Activated CD4-positive, alpha-beta T cell treated with anti-CD3 and anti-CD28 coated beads for 24 hours (primary cell): ENCODE measurements at places on chromosomes 2 and 18.

- DNase-seq: no peak
Measured at GRCh38 chr2:205727174-205727573, 44.9 kb downstream of the NRP2 start.

- DNase-seq: no peak
Measured at GRCh38 chr2:159614534-159615366, 1.6 kb downstream of the BAZ2B start.

DNA sequence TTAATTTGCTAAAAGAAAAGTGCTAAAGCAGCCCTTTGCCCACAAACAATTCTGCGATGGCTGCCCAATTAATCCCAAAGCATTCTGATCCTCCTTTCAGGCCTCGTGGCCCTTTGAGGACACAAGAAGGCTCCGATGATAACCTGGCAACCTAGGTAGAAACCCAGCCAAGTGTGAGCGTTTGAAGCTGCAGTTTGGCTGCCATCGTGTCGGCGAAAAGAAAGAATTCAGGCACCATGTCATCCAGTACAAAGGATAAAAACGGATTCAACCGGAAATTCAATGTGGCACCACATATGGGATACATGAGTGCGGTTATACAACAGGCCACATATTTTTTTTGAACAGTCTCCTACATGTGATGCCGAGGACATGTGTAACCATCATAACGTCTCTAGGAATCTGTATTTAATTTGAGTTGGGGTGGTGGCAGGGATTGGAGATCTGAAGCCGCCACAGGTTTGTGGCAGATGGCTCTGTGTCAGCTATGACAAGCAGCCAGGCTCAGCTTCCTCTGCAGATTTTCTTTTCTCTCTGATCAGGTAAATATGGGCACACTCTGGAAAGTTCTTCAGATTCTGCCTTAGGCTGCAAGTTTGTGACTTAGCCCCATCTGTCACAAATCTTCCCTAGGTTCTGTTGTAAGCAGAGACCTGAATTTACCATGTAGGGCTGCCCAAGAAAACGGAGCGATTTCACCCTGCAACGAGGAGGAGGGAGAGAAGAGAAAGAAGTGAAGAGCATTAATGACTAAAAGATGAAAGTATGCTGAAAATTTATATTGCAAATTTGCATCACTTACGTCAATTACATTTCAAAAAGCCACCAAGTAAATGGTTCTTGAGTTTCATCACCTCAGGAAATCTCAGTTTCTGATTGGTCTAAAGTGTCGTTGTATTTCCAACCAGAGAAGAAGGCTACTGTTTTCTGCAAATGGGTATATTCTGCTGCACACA, 573.2 kb downstream of the ZEB2 start:
- no peak for DNase-seq

DNA sequence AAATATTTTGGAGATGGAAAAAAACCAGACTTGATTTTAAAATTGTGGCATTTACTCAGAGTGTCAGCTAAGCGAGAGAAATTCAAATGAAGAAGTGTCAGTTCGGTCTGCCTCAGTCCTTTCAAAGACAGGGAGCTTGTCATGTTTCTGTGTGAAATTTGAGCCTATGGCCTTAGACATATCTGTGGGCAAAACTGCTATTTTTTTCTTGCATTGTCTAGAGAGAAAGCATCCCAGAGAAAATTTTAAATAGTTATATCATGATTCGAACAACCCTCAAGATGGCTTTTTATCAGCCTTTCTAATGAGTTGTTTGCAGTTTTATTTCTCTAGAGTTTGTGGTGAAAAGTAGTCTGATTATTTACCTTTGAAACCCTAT, 50.2 kb upstream of the KCNE4 start:
- no peak for DNase-seq

- no peak for DNase-seq
Measured at GRCh38 chr2:24073816-24074215, 2.3 kb downstream of the SF3B6 start.

DNA sequence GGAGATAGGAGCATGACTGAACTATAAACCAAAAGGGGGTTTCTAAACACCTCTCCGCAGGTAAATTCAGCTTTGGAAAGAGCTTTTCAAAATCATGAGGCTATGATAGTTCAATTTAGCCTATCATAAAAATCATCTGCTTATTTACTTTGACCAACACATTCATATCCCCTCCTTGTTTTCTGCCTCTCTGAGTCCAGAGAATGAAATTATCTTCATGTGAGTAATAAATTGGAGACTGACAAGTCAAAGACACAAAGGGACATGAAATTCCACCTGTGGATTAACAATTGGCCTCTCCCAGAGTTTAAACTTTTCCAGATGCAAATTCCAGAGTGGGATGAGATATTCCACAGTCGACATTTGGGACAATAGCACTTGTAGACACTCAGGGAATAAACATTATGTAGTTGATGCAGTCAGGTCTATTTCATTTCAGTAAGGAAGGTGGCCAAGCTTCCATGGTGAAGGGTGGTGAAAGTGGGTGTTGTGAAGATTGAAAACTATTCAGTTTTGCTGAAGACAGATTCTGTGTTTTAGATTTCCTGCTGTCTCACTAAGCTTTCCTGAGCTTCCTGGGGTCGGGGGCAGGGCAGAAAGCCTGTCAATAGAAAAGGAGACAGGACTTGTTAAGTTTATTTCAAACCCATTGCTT, 84.7 kb downstream of the CDC42EP3 start:
- no peak for DNase-seq

DNA sequence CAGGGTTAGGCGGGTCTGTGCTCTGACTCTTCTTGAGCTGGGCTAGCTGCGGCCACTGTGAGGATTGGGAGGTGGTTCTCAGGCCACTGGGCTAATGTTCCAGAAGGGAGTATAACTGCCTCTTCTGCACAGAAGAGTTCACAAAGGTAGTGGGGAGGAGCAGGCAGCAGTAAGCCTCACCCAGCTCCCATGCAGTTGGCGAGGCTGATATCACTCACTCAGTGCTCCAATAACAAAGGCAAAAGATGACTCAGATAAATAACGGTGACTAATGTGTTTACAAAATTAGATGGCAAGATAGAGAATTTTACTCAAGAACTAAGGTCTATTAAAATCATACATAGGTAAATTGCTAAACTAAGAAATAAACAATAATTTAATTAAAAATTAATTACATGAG, 174.2 kb upstream of the TMEM200C start:
- DNase-seq: no peak

- no peak for DNase-seq
Measured at GRCh38 chr2:23091900-23092299, 293.1 kb upstream of the KLHL29 start.

- no peak for DNase-seq
Measured at GRCh38 chr2:225270053-225270452, 129.5 kb upstream of the NYAP2 start.

GRCh38 chr18:8139891-8140406, 469.3 kb upstream of the RAB12 start:
- DNase-seq: no peak

DNA sequence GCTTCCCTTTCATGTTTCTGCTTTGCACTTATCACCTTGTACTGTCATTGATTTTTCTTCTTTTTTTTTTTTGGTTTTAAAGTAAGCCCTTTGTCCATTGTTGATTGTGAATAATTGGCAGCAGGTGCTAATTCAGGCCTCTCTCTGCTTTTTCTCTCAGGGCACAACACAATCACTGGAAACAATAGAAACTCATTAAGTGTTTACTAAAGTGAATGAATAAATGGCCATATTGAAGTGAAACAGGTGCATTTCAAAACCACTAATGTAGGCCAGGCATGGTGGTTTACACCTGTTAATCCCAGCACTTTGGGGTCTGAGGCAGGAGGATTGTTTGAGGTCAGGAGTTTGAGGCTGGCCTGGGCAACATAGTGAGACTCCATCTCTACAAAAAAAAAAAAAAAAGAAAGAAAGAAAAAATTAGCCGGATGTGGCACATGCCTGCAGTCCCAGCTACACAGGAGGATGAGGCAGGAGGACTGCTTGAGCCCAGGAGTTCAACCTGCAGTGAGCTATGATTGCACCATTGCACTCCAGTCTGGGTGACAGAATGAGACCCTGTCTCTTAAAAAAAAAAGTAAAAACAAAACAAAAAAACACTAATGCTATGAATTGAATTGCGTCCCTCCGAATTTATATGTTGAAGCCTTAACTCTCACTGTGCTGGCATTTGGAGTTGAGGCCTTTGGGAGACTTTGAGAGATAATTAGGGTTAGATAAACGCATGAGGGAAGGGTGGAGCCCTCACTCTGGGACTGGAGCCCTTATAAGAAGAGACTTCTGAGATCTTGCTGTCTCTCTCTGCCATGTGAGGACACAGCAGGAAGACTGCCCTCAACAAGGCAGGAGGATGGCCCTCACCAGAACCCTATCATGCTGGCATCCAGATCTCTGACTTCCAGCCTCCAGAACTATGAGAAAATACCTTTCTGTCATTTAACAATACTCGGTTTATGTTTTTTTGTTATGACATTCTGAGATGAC, 19.9 kb downstream of the SLC38A11 start:
- DNase-seq: no peak

DNA sequence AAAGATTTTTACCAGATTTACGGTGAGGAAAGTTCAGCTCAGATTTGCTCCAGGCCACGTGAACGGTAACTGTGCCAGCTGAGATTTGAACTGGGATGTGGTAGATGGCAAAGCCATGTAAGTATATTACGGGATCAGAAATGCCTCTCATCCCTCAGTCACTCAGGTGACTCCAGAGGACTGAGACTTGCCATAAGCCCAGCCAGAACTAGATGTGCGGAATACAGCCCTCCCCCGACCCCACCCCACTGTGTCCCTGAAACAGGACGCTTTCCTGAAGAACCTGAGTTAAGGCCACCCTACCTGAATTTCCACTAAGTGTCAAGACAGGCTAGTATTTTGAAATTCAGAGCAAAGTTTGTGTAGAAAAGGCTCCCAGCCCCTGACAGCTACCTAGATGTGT, 1.3 kb upstream of the FHL2 start:
- DNase-seq: no peak

DNA sequence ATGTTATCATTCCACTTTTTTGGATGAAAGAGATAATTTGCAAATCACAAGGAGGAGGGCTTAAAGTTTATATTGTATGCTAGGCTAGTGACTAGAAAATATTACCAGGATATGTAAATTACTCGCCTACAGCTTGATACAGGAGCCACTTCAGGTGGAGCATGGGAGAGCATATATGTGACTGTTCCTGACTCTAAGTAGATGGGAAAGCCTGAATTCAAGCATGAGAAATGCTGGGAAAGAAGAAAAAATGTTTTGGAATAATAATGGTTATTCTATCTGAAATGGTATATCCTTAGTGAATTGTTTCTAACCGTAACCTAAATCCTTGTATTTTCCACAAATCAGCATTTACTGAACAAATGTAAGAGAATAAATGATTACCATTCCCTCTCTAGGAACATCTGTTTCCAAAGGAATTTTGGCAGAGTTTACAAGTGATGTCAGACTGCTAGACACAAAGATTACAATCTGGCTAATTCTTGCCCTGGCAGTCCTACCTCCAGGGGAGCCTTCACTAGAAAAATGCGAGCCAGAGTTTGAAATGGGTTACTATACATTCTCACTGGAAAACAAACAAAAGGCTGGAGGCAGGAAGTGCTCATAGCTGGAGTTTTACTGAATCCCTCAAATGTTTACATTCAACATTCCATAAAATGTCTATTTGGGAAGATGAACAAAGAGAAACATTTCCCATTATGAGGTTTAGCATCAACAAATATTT, 129.4 kb upstream of the MAPRE2 start:
- no peak for DNase-seq

- DNase-seq: no peak
Measured at GRCh38 chr2:239819091-239819973, 205.8 kb downstream of the NDUFA10 start.

DNA sequence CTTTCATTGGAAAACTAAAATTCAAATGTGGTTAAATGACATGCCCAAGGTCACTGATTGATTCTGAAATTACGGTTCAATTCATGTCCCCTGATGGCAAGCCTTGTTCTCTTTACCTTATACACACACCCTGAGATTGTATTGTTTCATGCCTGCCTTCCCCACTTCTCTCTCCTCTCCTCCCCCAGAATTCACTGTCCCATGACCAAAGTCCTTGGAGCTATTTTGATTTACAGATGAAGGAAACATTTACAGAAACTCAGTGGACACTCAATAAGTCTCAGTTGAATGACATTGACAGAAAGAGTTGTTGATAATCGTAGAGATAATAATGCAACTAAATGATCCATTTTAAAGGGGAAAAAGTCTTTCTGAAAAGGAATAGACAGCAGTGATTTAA, 33.1 kb upstream of the SIX2 start:
- DNase-seq: no peak

GRCh38 chr2:116133381-116133942, 1681.0 kb upstream of the DDX18 start:
- no peak for DNase-seq

GRCh38 chr2:190126798-190127197, 64.3 kb upstream of the MSTN start:
- no peak for DNase-seq

DNA sequence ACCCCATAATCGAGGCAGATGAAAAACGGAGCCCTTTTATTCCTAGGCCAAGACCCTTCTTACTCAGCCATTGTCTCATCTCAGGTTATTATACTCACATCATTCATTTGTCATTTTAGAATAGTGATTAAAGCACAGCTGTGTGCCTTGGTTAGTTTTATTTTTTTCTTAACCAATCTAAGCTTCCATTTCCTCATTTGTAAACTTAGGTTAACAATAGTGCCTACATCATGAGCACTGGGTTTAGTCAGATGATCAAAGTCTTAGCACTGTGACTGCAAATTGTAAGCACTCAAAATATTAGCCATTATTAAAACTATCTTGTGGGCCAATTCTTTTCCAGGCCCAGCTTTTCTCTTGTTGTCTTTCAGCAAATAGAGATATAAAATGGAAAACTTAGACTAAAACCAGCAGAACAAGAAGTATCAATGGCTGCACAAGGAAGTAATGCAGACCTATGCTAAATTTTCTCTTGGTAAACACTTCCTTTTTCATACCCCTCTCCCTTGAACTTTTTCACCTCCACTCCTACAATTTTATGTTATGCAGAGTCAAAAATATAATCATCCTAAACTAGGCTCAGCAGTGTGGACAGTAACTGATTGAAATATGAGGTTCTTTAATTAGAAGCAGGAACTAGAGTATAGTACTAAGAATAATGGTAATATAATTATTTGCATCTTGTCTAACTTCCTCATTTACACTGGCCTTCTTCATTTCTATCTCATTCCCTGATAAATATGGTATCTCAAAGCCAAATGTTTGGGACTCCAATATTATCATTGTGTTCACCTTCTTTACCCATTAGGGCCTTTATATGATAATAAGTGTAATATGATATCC, 21.5 kb upstream of the GALNT3 start:
- no peak for DNase-seq
